Muscle of back (tissue), 13 donors: ENCODE measurements at places on chromosomes 1 and 21. TPM values are rescaled to one million over a fixed set of nuclear protein-coding genes. Genes with fewer than 3 reads are reported as not detected.

DNA sequence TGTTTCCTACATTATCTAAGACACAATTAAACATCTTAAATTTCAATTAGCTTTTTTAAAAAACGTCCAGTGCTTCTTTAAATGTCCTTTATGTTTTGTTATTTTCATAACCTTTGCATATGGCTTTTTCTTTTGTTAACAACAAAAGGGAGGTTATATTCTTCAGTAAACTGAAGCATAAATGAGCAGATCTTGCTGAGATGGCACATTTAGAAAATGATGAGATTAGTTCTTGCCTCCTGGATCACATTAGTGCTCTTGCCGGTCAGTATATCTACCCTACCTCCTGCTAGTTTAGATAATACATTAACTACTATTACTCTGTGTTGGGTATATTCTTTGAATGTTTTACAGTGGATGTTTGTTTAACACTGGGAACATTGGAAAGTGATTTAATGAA lies 126.1 kb downstream of the DISP1 start:
- DNase-seq: no peak

The CAMSAP2 gene
- 25.1 TPM for polyA plus RNA-seq

DNA sequence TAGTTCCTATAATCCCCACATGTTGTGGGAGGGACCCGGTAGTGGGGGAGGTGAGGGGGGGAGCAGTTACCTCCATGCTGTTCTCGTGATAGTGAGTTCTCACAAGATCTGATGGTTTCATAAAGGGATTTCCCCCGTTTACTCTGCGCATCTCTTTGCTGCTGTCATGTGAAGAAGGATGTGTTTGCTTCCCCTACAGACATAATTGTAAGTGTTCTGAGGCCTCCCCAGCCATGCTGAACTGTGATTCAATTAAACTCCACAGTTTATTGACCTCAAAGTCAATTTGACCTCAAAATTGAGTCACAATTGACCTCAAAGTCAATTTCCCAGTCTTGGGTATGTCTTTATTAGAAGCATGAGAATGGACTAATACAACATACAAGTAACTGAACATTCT lies 19.7 kb downstream of the DPH5 start:
- DNase-seq: no peak

DNA sequence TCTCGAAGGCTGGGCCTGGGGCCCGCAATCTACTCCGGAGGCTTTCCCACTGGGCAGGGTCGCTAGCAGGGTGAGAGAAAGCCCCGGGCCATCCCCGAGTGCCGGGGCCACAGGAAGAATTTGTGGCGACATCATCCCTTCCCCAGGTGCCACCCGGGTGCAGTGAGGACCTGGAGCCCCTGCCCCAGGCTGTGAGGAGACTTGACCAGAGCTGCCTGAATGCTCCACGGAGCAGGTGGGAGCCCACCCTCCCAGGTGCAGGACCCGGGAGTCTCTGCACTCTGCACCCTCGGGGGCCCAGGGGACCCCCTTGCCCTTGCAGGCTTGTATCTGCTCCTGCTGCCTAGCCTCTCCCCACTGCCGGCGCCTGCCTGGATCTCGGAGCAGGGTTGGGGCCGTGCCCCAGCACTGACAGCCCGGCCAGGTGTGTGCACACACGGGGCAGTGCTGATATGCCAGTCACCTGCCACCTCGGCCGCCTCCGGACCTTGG lies 67.5 kb upstream of the RGS7 start:
- DNase-seq: no peak

The MAB21L3 gene
- polyA plus RNA-seq: not detected

The RCSD1 gene
- polyA plus RNA-seq: 49.2 TPM

The SLC1A7 gene
- polyA plus RNA-seq: 0.35 TPM
